IMR-90 (cell line): ENCODE measurements at places on chromosomes 5 and 9. TPM values are rescaled to one million over a fixed set of nuclear protein-coding genes. Genes with fewer than 3 reads are reported as not detected.

Gene PCDHB15
- 0.18 and 0.28 TPM in 2 replicates for total RNA-seq

DNA sequence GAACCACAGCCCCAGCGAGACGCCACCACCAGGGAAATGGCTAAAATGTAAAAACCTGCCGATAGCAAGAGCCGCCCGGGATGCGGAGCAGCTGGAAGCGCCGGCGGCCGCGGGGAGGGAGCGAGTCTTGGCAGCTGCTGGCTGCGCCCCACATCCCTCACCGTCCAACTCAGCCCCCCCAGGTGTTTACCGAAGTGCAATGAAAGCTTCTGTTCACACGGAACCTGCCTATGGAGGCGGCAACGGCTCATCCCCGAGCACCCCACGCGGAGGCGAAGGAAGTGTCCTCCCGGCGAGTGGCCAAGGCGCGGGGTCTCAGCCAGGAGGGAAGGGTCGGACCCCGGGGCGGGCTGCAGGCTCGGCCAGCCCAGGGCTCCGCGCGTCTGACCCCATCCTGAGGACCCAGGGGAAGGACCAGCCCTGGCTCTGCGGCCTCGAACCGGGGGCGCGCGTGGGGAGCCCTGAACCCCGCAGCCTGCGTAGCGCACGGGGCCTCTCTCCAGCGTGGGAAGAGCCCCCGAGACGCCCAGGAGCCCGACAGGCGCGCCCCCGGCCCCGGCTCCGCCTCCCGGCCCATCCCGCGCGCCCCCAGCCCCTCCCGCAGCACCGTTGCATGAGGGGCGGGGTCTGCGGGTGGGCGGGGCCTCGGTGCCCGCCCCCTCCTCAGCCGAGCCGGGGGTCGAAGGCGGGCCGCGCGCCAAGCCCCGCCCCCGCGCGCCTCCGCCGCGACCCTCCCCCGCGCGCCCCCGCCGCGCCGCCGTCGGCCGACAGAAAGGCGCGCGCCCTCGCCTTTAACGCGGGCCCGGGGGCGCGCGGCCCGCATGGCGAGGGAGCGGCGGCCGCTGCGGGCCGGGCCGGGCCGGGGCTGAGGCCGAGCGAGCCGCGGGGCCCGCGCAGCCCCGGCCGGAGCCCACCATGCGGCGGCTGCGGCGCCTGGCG, at the start of gene DIPK1B:
Gene DIPK1B, plus strand, starts transcription at position 822 of the 939 bp plus-strand sequence. Its CDS starts 94 bp downstream, at position 916.
- DNase-seq = no peak

Gene PCDH12
- under 0.01 and 0.18 TPM in 2 replicates for total RNA-seq

DNA sequence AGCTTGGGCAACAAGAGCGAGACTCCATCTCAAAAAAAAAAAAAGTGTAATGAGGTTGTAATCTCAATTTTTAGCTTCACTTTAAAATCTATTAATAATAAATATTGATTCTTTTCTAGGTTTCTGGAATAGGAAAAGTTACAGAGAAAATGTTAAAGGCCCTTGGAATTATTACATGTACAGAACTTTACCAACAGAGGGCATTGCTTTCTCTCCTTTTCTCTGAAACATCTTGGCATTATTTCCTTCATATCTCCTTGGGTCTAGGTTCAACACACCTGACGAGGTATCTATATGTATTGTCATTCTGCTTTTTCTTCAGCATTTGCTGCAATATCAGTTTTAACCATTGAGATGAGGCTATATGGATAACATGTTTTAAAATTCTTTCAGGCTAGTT, 26.6 kb upstream of the ANKDD1B start:
- no peak for DNase-seq

GRCh38 chr5:24407466-24407865, 237.3 kb downstream of the CDH10 start:
- no peak for DNase-seq

Gene ANKRD18A
- not detected in 2 replicates for total RNA-seq

DNA sequence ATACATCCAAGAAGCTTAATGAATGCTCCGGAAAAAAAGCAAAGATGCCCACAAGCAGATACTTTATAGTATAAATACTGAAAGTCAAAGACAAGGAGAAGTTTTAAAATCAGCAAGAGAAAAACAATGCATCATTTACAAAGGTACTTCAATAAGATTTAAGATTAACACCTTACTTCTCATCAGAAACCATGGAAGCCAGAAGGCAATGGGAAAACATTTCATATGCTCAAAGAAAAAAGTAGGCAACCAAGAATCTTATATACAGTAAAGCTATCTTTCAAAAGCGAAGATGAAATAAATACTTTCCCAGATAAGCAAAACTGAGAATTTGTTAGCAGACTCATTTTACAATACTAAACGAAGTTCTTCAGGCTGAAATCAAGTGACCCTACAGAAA, 51.1 kb downstream of the ABHD17B start:
- no peak for DNase-seq

Gene DOCK2
- 1.4 and 3.0 TPM in 2 replicates for total RNA-seq

GRCh38 chr5:133734916-133735315, 122.6 kb upstream of the FSTL4 start:
- no peak for DNase-seq

Gene ST8SIA4
- total RNA-seq = under 0.01 and 0.18 TPM in 2 replicates

- DNase-seq = no peak
These were observed 318.4 kb downstream of the ARL15 start for GRCh38 chr5:53991942-53992341.

DNA sequence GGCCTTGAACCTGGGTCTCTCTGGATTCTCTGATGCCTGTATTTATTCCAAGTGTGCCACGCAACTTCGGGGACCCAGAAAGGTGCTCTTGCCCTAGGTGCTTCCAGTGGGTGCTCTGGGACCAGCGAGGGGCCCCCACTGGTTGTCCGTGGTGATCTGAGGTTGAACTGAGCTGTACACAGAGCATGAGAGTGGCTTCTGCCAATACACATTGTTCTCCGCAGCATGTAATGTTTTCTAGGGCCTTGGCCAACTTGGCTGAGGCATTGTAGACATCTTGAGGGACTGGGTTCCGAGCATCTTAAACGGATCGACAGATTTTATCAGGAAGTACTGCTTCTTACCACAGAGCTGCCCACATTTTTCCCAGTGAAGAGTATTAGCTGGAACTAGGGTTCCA, 117.9 kb downstream of the MTX3 start:
- no peak for DNase-seq

- DNase-seq = no peak
These were observed 4.2 kb downstream of the B4GALT7 start for GRCh38 chr5:177604116-177604521.

DNA sequence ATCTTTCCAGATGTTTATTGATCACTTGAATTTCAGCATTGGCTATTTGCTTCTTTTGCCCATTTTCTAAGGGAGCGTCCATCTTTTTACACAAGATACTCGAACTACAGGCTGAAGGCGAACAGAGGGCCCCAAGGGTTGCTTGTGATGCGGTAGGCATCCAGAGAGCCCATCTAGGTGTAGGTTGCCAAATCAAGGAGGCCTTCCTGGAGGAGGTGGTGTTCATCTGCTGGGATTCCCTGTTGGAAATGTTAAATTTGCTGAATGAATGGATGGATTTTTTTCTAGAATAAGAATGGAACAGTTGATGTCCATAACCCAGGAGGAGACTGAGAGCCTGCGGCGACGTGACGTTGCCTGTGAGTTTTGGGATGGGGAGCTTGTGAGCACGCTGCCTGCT, 31.4 kb downstream of the LRSAM1 start:
- DNase-seq = no peak

Gene SOX30
- total RNA-seq = not detected in 2 replicates

DNA sequence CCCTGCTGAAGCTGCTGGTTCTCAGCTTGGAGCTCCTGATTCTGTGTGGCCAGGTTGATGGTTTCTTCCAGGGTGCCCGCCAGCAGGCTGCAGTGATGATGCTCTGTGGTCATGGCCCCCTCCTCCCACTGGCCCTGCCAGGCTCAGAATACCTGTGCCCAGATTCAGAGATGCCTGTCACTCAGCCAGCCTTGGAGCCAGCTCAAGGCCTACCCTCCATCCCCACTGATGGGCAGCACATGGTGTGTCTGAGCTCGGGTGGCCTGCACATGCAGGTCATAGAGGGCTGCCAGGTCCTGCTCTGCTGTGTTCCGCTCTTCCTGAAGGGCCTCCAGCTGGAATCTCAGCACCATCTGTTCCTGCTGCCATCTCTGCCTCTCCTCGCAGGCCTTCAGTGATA, 5.4 kb downstream of the SLC35A4 start:
- no peak for DNase-seq

Gene CDKN2A
- 11.3 and 17.5 TPM in 2 replicates for total RNA-seq

Gene CCL28
- under 0.01 TPM in 2 replicates for total RNA-seq

Gene COL15A1
- total RNA-seq = 1.9 and 2.2 TPM in 2 replicates

Gene DPYSL3
- 46.1 and 50.2 TPM in 2 replicates for total RNA-seq

DNA sequence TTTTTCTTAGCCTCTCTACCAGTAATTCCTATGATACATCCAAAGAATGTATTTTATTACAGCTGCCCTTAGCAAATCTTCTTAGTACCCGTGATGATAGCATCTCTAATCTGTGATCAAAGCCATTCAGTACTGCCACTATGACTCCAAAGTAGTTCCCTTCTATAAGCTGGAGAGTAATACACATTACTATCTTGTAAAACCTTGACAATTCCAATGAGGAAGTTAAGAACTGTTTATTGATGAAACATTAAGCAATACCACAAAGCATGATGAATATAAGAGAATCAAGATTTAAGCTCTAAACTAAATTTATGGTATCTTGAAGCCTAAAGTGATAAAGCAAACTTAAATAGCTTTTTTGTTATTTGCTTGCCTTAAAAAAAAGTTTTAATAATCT, 86.1 kb downstream of the SMIM23 start:
- DNase-seq = no peak

Gene GMCL2
- total RNA-seq = not detected in 2 replicates

DNA sequence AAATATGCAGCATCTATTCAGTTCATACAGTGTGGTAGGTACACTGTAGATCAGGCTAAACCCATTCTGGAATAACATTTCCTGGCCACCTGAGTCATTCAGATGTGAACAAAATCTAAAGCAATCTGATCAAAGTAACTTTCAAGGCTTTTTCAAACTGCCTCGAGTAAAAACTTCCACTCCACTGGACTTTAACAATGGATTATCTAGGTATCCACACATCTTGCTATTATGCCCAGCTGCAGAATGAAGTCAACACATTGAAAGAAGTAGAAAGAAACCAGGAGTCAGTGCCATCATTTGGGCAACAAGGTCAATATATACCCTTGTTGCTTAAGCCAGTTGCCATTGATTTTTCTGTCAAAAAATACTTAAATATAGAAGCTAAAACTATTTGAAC, 1352.6 kb upstream of the NUDT12 start:
- DNase-seq = no peak

GRCh38 chr5:34957857-34958690, 28.7 kb downstream of the DNAJC21 start:
- peak; percentile 36 for DNase-seq

GRCh38 chr9:84711936-84712335, 42.4 kb downstream of the NTRK2 start:
- no peak for DNase-seq

DNA sequence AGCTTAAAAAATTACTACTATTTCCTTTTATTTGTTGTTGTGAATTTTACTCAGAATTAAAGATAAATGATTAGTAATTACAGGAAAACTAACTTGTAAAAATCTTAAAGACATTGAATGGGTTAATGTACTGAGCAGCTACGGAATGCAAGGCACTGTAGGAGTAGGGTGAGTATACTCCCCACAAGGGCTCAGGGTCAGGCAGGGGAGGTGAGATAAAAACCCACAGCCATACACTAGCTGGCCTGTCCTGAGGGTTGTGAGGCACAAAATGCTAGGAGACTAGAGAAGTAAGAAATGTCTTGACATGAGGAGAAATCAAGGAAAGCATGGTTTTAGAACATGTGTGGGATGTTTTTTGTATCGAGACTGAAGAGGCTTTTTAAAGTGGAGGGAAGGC, 13.4 kb downstream of the ZBED3 start:
- peak; percentile 82 for DNase-seq

DNA sequence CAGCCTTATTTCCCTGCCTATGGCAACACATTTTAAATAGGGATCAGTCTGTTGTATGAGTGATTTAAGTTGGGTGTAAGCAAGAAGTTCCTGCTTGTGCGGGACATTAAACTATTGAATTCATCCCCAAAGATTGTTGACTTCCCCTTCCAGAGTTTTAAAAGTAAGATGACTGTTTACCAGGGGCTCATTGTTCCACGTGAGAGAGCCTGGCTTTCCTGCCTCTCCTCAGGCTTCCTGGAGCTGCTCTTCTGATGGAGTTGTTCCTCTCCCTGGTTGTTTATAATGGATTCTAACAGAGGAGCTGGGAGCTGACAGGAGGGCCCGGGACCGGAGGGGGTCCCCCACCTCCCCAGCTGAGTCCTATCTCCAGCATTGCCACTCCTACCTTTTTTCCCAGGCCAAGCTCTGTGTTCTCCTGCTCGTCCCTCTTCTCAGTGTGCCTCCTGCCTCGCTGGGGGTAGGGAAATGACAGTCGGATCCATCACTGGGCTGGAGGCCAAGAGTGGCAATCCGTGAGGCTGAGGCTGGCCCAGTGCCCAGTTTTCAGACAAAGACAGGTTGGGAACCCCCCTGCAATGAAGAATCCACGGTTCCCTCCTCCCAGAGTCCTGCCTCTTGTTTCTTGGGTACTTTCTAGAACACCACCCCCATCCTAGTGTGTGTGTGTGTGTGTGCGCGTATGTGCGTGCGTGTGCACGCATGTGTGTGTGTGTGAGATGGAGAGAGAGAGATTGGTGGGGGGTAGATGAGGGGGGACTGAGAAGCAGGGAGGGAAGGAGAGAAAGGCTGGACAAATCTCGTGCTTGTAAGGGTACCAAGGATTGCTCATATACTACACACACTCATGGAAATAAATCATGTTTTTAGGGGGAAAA, 123.7 kb upstream of the NFIB start:
- no peak for DNase-seq

Gene PCDHB3
- under 0.01 and 0.18 TPM in 2 replicates for total RNA-seq
